ENCODE measurements at places on chromosomes 5 and 9.

GRCh38 chr5:81779916-81780266 lies 29.0 kb upstream of the SSBP2 start:
- no peak for DNase-seq

DNA sequence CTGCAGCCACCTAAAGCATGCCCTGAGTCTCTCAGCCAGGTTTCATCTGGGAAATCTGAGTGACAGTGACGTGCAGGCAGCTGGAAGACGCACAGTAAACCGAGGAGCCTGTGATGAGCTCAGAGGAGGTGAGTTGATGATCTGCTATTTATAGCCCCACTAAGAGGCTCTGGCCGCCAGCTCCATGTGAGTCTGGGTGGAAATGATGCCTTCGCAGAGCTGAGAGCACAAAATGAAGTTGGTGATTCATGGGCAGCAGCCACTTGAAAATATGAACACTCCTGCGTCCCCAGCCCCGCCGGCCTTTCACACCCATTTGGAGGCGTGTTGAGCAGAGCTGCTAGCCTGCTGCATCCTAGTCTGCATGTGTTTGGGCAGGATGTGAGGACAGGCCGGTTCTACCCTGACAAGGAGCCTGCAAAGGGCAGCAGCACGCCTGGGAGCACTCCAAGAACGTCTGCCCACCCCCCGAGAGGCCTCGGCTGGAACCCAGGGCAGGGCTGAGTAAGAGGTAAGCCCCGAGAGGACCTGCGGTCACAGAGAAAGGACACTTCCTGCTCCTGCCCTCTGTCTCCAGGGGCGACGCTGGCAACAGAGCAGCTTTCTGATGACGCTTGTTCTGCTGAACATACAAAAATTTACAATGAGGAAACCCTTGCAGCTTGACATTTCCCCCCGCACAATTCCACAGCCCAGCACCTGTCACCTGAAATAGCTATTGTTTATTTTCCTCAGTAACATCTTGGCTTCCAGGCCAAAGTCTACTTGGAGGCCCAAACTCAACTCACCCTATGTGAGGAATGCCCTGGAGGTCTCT lies 25.1 kb upstream of the CDKN2AIPNL start:
- DNase-seq: peak; percentile 8

DNA sequence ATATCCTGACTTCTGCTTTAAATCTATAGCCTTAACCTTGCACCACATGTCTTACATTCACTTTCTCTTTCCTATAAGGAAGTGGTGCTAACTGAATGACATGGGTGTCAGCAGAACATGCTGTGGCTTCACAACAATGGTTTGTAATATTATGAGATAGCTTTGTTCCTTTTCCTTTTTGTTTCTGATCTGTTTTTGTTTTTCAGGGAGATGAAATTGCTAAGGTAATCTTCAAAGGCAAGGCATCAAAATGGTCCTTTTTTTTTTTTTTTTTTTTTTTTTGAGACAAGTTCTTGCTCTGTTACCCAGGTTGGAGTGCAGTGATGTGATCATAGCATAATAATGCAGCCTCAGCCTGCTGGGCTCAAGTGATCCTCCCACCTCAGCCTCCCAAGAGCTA lies 53.6 kb upstream of the RANBP6 start:
- DNase-seq: no peak

GRCh38 chr9:92147852-92148180 lies 32.6 kb upstream of the SPTLC1 start:
- no peak for DNase-seq

GRCh38 chr9:2785060-2785950 lies 58.6 kb downstream of the PUM3 start:
- DNase-seq: no peak

DNA sequence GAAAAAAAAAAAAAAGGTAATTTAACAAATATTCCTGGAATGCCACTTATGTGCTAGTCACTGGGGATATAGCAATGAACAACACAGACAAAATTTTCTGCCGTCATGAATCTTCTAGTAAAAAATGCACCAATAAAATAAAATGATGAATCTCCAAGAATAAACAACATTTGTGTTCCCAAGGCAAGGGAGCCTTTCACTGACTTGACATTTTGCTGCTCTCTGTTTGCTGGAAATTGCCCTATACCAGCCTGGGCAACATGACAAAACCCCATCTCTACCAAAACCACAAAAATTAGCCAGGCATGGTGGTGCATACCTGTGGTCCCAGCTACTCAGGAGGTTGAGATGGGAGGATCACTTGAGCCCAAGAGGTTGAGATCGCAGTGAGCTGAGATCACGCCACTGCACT lies 64.5 kb upstream of the ERBIN start:
- no peak for DNase-seq

DNA sequence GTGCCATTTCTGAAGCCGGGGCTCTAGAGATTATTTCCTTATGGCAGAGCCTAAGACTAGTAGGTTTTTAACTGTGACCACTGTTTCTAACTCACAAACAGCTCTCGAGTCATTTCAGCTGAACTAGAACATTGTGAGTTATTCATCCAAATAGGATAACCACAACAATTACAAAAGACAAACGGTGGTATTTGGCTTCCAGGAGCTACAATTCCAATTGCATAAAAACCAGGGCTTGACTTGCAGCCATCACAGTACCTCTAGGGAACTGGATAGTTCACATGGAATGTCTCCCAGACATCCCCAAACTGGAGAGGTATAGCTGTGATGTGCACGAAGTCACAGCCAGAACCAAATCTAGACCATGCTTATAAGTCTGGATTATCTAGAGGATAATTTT lies 224.8 kb downstream of the FAM114A2 start:
- DNase-seq: no peak

DNA sequence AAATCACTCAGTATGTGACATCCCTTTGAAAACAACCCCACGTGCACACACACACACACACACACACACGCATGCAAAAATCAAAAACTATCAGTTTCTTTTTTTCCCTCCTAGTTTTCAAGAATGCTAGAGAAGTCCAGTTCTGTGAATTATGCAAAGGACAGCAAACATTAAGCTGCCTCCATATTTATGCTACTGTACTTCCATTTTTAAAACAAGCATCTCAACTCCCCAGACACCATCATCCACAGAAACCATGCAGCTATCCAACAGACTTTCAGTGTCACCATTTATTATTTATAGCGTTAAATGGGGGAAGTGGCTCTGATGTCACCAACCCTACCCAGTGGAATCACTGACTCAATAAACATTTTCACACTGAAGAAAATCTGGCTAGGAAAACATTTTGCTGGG lies 1.6 kb downstream of the FBXW11 start:
- no peak for DNase-seq

DNA sequence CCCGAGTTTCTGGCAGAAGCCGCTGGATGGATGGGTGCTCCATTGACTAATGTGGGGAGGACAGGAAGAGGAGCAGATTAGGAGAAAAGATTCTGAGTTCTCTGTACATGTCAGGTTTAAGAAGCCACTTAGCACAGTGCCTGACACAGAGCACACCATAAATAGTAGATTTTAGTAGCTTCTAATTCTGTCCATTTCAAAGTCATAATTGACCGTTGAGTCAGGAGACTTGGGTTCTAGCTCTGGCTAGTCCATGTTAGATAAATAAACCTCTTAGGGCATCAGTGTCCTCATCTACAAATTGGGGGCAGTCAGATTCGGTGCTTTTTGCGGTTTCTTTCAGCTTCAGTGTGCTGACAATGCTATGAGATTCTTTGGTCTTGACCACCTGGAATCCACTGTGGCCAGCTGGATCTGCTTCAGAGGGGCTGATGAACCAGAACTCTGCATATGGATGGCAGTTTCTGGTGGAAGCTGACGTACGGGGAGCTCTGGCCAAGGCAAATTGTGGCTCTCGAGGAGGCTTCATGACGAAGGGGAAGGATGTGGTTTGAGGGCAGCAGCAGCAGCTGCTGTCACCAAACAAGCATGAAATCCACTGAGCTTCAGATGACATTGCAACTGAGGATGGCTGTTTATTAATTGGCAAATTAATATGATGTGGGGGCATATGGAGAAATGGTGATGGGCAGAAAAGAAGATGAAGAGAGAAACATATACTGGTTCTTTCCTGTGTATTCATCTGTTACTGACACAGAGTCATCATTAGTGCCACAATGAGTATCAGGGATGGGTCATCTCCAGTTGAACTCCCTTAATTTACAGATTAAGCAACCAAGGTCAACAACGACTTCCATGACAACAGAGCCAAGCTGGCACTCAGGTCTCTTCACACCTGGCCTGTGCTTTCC lies 134.4 kb downstream of the AOPEP start:
- peak; percentile 55 for DNase-seq

GRCh38 chr9:71685988-71686387 lies 82.3 kb downstream of the CEMIP2 start:
- no peak for DNase-seq

GRCh38 chr5:141958113-141958512 lies at the start of gene PCDH12:
Gene PCDH12, minus strand, starts transcription at chr5:141958202. Its CDS starts 351 bp downstream, at chr5:141957851.
- no peak for DNase-seq

- DNase-seq: no peak
These were observed 4.9 kb downstream of the PCDHGC5 start for GRCh38 chr5:141493500-141494422.

- DNase-seq: no peak
These were observed 54.4 kb upstream of the FABP6 start for GRCh38 chr5:160174780-160175437.

DNA sequence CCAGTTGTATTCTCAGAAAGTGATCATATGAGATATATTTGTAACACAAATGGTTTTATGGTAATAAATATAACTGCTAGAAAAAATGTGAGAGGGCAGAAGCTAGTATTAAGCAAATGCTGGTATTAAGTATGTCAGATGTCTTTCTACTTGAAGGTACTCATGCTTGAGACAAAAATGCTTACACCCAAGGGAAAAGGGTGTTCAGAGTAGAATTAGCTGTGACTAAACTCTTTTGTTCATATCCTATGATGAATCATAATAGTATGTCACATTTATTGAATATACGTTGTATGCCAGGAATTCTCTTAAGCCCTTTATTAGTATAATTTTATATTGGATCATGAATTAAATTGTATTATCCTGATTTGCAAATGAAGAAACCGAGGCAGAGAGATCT lies 2.2 kb downstream of the ADGRV1 start:
- no peak for DNase-seq

DNA sequence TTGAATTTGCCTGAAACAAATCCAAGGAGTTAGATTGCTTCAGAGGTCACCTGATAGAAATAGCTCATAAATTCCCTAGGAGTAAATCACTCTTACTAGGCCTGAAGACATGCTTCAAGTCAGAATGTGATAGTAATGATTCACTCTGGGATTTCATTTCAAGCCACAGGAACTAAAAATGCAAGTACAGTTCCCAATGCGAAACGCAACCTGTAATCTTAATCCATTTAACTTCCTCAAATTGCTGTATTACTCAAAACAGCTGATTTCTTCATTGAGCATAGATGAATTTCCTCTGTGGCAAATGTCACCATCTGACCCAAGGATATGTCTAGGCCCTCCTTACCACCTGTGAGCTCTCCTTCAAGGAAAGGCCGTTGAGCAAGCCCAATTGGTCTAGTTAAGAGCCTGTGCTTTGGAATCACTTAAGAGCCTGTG lies 32.1 kb upstream of the IL6ST start:
- no peak for DNase-seq

Measured in stimulated activated CD8-positive, alpha-beta memory T cell treated with anti-CD3 and anti-CD28 coated beads, Interleukin-15, amount 100 ng/mL, for 4 hours (primary cell).